T-cell (primary cell): ENCODE measurements at places on chromosomes 1 and 21.

GRCh38 chr1:119204197-119204960 is 63.9 kb upstream of the WARS2 start:
- no peak for DNase-seq

DNA sequence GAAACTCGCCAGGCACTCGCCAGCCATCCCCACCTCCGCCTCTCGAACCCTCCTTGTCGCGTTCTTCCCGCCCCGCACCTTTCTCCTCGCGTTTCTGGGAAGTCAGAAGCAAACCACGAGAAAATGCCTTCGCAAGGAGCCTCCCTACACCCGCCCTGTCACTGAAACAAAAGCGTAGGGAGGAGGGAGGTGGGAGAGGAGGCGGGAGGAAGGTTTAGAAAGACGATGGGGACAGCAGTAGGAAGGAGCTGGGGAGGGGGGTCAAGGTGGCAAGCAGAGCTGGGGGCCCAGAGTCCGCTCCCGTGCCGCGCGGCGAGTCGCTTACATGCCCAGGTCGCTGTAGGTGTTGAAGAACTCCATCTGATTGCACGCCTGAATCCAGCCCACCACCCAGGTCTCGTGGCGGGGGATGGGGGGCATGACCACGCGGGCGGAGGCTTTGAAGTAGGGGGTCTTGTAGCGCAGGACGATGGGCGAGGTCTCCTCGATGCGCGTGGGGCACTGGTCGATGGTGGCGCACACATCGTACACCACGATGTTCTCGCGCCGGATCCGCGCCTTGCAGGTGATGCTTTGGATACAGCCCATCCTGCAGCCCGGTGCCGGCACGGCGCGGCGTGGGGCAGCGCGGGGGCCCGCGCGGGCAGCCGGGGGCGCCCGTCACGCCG is 1.0 kb downstream of the FAM78B start:
- no peak for DNase-seq

DNA sequence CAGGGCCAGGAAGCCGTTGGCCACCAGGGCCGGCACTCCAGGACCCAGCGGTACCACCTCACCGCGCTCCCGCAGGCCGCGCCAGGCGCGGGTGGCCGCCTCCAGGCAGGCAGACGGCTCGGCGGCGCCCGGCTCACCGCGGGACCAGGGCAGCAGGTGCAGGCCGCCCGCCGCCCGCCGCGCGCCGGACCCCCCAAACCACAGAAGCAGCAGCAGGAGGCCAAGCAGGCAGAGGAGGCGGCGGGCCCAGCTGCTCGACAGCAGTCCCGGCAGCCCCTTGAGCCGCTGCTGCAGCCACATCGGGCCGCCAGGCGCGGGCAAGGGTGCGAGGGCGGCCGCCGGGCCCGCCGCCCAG is 312 bp downstream of the KIAA2013 start:
- peak; percentile 13 for DNase-seq

- no peak for DNase-seq
Measured at GRCh38 chr1:234543442-234544086, 64.6 kb upstream of the TARBP1 start.

DNA sequence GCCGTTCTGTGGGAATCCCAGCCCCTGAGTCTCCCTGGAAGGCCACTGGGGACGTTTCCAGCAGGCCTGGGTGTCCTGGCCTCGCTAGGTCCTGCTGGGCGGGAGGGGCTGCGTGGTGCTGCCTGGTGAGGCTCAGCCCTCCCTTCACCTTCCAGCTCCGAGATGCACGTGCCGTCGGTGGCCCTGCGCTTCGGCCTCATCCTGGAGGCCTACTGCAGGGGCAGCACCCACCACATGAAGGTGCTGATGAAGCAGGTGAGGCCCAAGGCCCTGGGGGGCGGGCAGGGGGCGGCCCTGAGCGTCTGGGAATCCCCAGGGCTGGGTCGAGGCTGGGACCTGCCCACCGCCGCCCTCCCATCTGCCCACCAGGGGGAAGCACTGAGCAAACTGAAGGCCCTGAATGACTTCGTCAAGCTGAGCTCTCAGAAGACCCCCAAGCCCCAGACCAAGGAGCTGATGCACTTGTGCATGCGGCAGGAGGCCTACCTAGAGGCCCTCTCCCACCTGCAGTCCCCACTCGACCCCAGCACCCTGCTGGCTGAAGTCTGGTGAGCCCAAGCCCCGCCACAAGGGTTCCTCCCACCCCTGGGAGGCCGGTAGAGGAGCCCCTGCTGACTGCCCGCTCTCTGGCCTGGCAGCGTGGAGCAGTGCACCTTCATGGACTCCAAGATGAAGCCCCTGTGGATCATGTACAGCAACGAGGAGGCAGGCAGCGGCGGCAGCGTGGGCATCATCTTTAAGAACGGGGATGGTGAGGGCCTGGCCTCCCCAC is 70.3 kb downstream of the PIK3CD start:
- peak; percentile 87 for DNase-seq

DNA sequence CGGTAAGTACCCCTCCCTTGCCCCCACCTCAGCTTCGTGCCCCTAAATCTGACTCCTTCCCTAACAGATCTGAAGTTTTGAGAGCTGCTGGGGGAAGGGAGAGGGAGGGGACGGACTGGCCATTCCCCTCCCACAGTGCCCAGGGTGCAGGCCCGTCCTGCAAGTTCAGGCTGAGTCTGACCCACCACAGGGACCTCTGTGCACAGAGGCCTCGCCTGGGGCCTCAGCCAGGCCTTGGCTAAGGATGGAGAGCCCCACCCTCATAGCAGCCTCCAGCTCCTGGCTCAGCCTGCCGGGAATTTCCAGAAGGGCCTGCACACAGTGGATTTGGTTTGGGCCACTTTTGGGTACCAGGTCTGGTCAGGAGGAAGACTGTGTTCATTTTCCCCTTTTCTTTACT is 31.2 kb upstream of the TNFRSF1B start:
- no peak for DNase-seq

- no peak for DNase-seq
Measured at GRCh38 chr21:38376235-38376634, 119.4 kb downstream of the KCNJ15 start.

DNA sequence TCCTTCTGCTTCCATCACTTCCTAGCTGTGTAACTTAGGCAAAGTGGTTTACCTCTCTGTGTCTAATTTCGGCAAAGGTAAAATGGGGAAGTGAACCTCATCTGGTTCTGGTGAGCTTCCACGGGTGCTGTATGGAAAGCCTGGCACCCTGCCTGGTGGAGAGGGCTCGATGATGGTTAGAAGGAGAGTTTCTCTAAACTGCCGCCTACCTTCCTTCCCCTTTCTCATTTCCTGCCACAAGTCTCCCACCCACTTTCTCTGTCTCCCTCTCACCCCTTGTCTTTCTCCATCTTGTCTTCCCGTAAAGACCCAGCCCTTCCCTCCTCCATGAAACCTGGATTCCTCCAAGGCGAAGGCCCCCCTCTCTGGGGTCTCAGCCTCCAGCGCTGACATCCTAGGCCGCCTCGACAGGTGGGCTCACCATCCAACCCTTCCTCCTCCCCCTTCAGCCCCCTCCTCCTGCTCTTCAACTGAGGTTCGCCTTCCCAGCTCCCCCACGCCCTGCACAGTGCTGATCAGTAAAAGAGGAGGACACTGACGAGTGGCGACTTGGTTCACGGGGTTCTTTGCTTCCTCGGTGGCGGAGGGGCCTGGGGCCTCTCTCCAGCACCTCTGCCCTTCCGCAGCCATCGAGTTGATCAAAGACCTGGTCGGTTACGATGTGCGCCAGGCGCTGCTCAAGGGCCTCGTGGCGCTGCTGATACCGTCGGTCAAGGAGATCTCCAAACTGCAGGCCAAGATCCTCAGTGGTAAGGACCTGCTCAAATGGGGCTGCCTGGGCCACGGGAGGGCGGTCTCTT is 7.3 kb downstream of the RNU5D-1 start:
- DNase-seq: no peak

DNA sequence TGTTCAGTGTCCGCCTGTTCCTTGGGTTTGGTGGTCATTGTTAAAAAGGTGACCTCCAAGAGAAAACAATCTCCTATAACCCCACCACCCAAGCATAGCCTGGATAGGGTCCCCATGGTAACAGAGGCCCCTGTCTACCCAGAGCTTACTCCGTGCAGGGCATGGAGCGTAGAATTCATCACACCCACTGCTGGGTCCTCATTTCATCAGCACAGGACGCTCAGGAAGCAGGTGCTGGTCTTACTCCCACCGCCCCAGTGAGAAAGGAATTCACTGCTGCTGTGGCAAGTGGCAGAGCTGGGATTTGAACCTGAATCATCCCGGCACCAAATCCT is 37.0 kb downstream of the ARHGEF10L start:
- DNase-seq: no peak

GRCh38 chr1:154843636-154844296 is 26.3 kb downstream of the KCNN3 start:
- no peak for DNase-seq

GRCh38 chr1:41482001-41482765 is 2.3 kb downstream of the EDN2 start:
- DNase-seq: no peak

DNA sequence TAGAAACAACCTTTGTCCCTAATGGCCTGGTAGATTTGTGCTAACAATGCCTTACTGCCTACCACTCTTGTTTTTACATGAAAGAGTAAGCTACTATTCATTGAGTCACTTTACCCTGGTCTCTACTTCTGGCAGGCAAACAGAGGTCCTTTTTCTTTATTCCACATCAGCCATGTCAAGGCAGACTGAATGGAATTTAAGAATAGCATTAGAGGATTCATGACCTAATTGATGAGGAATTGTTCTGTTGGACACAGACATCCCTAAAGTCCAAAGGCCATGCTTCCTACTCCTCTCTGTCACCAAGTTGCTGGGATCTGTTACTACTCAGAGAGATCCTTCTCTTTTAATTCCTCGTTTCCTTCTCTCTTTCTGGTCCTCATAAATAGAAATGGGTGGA is 229.1 kb upstream of the ZP4 start:
- no peak for DNase-seq

DNA sequence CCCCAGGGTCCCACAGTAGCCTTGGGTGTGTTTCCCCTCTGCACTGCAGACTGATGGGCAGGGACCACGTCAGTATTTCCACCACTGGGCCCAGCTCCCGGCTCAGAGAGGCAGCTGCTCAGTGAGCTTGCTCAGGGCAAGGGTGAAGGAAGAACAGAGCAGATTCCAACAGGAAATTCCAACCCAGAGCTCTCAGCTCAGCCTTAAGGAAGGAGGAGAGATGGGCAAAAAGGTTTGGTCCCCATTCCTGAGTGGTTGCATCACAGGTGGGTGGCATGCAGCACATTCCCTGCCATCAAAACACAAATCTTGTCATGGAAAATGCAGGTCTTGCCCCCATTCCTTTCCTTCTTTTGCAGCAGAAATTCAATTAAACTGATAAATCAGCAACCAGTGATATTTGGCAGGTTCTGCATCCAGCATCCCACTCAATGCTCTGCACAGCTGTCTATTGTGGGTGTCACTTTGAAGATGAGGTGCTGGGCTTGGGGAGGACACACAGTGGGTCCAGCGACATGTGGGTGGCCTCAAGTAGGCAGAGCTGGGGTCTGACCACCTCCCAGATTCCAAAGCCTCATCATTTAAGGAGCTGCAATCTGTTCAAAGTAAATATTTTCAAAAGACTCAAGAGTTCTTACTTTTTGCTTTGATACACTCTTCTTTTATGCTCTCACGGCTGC is 315.4 kb downstream of the DSCAM start:
- DNase-seq: no peak

DNA sequence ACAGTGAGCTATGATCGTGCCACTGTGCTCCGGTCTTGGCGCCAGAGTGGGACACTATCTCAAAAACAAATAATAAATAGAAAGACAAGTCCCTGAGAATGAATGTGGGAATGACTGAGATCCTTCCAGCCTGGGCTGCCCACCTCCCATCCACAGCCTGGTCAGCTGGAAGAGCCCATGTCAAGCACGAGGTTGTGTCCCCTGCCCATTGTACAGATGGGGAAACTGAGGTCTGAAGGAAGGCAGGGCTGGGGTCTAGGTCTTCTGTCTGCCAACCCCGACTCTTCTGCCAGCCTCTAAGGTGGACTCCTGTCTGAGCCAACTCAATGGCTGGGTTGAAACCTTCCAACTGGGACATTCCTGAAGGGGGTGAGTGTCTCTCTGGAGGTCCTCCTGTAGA is 79.5 kb downstream of the RAP1GAP start:
- no peak for DNase-seq

DNA sequence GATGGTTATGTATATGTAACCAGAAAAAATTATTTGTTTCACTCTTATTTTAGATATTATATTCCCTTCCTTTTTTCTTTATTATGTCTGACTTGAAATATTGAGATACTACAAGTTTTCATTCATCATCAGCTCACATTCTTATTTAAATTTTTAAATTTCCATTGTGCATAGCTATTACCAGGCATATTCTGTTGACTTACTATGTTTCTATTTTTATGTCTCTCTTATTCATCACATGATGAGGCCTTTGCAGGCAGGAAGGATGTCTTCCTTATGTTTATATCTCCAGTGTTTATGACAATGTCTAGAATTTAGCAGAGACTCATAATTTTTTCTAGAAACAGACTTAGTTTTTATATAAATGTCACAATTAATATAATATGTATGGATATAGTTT is 221.9 kb upstream of the KCTD3 start:
- no peak for DNase-seq

DNA sequence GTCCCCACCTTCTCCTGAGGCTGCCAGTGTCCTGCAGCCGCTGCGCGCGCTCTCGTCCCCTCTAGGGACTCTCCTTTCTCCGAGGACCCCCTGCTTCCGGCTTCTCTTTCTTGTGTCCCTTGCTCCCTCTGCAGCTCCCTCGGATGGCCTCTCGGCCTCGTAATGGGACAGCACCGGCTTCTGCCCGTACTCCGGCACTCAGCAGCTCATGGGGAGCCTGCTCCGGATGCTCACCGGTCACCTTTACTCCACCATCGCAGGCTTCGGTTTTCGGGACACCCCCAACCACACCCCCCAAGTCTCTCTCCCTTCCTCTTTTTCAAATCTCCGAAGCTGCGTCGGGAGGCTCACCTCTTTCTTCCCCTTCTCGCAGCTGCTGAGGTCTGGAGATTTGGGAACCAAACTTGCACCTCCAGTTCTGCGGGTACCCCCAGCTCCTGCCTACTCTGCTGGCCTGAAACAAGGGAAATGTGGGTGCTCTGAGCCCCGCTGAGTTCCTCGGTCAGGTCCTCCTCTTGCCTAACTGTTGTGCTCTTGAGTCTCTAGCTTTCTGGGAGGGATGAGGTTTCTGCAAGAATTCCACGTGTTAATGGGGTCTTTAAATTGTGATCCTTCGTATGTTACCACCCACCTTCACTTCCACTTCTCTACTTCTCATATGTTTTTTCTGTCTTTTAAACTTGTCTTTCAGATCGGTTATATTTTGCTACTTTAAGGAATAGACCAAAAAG is 930 bp downstream of the CDC14A start:
- peak; percentile 23 for DNase-seq

DNA sequence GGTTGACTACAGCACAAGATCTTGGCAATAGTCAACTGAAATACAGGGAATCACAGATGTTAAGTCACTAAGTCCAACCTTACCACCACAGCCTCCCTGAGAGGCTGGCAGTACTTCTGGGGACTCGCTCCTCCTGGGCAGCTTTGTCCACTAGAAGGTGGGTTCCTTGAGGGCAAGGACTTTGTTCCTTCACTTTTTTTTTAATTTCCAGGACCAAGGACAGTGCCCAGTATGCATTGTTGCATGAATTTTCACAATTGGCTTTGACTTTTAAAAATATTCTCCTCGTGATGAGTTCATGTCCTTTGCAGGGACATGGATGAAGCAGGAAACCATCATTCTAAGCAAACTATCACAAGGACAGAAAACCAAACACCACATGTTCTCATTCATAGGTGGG is 96.7 kb upstream of the IGSF21 start:
- DNase-seq: no peak

- DNase-seq: no peak
Measured at GRCh38 chr1:18485227-18485626, 4.5 kb downstream of the KLHDC7A start.
